ENCODE measurements at places on chromosomes 7 and 10.

DNA sequence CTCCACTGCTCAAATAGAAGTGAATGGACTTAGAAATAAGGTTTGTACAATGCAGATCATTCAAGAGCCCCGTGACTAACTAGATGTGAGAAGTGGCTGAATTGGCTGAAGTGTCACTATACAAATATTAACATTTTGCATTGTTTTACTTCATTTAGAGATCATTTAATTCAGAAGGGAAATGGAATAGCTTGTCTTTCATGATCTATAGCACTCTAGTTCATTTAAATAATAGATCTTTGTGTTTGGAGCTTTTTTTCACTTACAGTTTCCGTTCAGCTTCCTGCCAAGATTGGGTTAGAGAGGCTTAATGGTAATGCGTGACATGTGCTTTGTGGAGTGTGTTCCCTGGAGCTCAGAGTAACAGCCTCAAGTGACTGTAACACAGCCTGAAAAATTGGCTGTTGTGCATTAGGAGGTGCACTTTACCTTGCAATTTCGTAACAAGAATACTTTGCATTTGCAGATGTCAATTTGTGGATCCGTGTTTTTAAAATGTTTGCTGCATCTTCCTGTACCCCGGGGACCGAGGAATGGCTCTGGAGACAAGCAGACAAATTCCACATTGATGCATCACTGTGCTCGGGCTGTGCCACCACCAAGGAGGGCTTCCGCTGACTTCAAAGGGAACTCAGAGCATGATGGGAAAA is 170.3 kb downstream of the NRP1 start:
- no peak for DNase-seq

DNA sequence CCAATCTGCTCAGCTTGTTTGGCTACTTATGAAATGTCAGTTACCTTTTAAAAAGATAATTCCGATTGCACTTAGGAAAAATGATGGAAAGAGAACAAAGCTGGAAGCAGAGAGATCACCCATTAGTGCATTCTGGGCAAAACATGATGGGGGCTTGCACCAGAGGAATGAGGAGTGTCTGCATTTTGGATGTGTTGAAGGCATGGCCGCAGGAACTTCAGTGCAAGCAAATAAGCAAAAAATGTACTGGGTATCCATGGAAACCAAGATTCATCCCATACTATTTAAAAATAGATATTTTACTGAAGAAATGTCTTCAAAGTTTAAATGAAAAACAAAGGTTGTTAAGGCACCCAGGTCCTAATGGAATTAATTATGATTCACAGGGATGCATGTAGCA is 655.0 kb downstream of the POM121L12 start:
- no peak for DNase-seq

DNA sequence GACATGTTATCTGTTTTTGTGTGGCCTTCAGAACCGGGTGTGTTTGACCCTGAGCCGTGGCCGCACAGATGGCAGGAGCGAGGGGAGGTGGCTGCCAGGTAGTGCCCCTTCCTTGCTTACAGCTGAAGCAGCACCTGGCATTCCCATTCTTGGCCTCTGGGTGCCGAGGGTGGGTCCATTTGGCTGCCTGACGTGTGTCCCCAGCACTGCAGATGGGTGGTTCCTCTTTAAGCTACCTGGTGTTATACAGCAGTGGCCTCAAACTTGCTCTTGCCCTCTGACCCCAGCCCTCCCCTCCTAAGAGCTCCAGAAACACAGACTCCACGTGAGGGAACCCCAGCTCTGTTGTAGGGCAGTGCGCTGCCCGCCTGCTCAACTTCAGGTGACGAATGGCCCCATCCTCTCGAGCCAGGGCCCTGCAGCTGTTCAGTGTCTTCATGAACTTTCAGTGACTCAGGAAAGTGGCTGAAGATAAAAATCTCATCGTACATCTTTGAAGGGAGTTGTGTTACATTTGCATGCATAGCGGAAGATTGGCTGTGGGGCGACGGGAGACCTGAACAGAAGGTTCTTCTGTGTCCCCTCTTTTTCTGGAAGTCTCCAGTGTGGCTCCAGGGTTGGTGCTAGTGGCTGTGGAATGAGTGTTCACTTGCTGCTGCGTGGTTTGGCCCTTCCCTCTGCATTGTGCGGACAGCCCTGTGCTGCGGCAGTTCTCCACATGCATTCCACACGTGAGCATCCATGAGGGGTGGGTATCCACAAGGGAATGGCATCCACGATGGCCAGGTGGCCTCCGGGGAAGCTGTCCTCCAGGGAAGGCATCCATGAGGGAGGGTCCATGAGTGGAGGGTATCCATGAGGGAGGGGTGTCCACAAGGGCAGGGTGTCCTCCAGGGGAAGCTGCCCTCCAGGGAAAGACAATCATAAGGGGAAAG is 91.6 kb downstream of the INPP5A start:
- peak; percentile 7 for DNase-seq

DNA sequence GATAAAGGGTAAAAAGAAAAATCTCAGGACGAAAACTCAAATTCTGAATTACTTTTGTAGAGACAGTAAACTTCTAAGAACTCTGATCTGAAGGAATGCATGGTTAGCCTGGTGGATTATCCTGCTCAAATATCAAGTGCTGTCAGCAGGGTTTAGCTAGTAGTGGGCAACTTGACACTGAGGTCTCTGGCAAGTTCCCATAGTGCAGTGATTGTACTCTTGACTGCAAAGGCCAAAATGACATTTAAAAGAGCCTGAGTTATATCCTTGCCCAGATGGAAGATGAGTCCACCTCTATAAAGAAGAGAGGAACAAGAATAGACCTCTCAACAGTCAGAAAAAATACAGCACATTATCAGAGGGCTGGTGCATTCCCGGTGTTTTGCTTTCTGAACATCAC is 304.5 kb upstream of the IMMP2L start:
- no peak for DNase-seq

GRCh38 chr7:37380831-37381230 is 67.8 kb downstream of the ELMO1 start:
- no peak for DNase-seq

GRCh38 chr7:5532536-5533335 is 109.1 kb upstream of the TNRC18 start:
- DNase-seq = no peak

Measured in posterior cingulate gyrus (tissue), 11 donors.